Osteocyte (in vitro differentiated cells): ENCODE measurements at places on chromosomes 11 and 22. TPM values are rescaled to one million over a fixed set of nuclear protein-coding genes. Genes with fewer than 3 reads are reported as not detected.
A peak's percentile ranks its signal among the peaks of the same experiment; 100 is the strongest.

- no peak for DNase-seq
These were observed 1676.0 kb upstream of the RAG2 start for GRCh38 chr11:38274031-38274430.

The PTPMT1 gene
- total RNA-seq: 49.3 and 50.3 TPM in 2 replicates

- no peak for DNase-seq
These were observed 45.3 kb downstream of the PPARA start for GRCh38 chr22:46195487-46196165.

- no peak for DNase-seq
These were observed 74.1 kb upstream of the CEP126 start for GRCh38 chr11:101840704-101841103.

DNA sequence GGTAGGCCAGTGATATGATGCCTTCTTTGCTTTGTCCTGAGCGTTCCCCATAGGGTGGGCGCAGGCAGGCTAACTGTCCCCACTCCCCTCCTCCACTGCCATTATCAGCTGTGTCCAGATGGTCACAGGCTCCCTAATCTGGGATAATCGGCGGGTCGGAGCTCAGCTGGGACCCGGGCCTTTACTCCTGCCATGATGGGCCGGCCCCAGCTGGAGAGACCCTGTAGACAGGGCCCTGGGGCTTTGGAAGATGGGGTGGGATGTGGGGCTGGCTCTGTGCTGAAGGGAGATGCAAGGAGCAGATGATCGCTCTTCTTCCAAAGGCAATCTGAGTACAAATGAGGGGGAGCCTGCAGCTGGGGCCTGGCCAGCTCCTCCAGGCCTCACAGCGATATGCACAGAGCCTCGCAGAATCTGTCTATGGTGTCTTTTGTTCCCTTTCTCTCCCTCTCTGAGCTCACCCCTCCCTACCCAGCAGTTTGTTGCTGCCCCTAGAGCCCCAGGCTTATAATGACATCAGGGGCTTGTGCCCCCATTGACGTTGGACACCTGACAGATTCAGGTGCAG is 11.9 kb downstream of the KLHL35 start:
- DNase-seq: no peak

DNA sequence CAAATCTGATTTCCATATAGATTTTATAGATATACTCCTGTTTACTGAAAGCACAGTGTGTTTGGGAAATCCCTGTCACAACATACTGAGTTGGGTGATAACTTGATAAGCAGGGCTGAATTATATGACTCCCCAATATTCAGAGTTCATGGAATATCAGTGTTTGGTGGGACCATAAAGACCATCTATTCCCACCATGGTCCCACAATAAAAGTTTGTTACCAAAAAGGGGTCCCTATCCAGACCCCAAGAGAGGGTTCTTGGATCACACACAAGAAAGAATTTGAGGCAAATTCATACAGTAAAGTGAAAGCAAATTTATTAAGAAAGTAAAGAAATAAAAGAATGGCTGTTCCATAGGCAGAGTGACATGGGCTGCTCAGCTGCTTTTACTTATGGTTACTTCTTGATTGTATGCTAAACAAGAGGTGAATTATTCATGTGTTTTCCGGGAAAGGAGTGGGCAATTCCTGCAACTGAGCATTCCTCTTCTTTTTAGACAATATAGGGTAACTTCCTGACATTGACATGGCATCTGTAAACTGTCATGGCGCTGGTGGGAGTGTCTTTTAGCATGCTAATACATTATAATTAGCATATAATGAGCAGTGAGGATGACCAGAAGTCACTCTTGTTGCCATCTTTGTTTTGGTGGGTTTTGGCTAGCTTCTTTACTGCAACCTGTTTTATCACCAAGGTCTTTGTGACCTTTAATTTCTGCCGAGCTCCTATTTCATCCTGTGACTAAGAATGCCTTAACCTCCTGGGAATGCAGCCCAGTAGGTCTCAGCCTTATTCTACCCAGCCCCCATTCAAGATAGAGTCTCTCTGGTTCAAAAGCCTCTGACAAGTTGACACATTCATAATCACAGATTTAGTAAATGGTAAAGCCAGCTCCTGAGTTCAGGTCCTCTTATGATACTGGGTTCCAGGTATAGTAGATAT is 240.6 kb upstream of the PDGFD start:
- no peak for DNase-seq

The GGTLC2 gene
- not detected in 2 replicates for total RNA-seq

DNA sequence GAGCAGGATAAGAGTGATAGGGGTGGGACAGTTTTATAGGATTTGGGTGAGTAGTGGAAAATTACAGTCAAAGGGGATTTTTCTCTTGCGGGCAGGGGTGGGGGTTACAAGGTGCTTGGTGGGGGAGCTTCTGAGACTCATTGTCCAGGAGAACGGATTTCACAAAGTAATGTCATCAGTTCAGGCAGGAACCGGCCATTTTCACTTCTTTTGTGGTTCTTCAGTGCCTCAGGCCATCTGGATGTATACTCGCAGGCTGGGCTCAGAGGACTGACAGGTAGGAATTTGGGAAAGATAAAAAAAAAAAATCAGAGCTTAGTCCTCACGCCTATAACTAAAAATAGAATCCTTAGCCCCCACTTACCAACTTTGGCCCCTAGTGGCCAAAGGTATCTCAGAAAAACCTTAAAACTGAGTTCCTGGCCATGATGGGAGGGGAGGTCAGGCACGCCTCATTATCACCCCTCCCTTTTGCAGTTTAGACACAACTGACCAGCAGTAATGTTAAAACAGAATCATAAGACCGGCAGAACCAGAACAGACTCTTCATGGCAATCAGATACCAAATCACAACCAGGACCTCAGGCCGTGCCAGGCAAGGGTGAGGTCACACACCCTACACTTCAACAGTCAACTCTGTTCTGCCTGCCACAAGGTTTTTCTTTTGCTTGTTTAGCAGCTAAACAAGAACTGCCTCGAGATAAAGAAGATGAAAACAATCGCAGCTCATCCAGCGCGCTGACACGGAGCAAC is 8.9 kb upstream of the APOBEC3G start:
- DNase-seq: no peak

DNA sequence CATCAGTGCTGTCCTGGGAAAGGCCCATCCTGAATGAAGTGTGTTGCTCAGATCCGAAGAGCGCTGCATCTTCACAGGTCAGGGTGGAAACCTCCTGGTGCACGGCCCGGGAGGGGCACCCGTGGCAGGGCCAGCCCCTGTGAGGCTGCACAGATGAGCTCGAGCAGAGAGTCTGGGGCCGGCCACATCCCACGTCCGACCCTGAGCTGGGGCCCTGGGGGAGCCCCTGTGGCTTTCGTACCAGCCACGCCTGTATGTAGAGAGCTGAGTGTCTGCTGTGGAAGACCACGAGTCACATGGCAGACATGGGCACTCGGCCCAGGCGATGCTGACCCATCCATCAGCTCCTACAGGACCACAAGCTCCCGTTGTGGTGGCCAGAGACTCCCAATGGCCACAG is 24.9 kb upstream of the SEPTIN5 start:
- no peak for DNase-seq

DNA sequence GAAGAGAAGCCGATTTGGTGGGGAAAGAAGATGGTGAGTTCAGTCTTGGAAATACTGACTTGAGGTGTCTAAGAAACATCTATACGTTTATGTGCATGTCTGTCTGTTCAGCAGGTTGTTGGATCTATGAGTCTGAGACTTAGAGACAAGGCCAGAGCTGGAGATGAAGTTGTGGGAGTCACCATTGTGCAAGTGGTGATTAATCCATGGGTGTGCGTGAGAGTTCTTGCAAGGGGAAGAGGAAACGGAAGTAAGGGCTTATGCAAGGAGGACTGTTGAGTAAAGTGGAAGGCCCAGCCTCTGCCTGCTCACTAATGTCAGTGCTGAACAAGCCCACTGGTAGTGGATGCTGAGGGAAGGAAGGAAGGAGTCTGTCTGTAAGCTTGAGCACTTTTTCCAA is 9.7 kb downstream of the TMEM45B start:
- no peak for DNase-seq

DNA sequence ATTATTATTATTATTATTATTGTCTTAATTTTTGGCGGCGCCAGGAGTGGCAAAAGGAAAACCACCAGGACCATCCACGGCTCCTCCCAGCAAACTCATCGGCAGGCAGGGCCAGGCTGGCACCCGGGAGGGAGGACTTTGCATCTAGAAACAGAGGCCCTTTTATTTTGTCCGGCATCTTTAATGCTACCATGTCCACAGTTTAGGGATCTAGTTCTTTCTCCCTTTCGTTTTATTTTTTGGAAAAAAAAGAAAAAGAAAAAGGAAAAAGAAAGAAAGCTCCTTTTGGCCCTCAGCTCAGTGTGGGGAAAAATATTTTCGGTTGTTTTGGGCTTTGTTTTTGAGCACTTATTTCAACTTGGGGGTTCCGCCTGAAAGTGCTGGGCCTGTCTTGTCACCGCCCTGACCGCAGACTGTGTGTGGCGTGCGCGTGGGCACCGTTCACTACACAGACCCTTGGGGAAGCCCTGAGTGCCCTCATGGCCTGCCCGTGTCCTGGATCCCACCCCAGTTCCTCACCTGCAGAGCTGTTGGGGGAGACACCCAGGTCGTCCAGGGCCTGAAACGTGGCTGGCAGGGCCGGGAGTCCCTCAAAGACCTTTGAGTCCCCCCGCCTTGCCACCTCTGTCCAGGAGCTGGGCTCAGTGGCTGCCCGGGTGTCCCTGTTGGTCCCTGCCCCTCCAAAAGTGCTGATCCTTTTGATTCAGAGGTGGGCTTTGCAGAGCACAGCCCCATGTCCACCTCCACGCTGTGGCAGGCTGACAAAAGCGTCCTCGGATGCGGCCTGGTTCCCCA is 69.1 kb upstream of the PPARA start:
- no peak for DNase-seq

- no peak for DNase-seq
These were observed 75.9 kb upstream of the ARFGAP3 start for GRCh38 chr22:42932857-42933484.

DNA sequence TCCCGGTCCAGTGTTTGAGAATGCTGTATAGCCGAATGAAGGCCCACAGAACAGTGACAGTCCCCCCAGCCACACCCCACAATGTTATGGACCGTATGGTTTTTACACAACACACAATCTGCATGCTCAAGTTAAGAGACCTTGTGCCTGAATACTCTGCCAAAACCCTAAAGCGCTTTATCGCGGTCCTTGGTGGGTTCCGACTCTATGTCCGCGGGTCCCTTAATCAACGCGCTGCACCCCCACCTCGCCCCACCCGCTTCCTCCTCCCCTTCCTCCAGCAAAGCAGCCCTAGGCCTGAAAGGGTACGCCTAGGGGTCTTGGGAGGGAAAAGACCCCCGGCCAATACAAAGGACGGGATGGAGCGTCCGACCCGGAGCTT is 442 bp downstream of the COPB1 start:
- DNase-seq: no peak

DNA sequence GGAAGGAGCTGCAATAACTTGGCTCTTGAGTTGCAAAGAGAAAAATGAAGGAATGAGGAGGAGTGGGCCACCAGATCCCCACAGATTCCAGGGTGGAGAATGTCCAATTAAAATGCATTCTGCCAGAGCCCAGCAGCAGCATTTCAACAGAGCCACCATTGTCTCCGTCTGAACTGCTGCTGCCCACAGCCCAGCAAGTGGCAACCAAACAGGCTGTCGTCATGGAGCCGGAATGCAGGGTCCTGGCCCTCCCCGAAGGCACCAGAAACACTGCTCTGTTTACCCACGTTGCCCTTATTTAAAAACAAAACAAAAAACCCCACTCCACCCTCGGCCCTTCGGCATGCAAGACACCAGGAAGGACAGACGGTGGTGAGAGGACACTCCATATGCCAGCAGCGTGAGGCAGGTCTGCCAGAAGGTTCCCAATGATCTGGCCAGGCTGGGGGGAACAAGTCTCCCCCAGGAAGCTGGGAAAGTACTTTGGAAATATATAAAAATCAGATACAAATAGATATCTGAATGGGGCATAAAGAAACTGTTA is 32.5 kb downstream of the PLEKHA7 start:
- DNase-seq: peak; percentile 95

DNA sequence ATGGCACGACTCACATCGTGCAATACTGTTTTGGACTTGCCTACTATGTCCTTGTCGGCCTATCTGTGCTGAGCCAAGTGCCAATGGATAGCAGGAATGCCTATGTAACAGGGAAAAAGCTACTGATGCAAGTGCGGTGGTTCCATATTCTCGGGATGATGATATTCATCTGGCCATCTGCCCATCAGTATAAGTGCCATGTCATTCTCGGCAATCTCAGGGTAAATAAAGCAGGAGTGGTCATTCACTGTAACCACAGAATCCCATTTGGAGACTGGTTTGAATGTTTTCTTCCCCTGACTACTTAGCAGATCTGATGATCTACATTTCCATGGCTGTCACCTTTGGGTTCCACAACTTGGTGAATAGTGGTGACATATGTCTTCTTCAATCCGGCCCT is 20.1 kb downstream of the OOSP3 start:
- no peak for DNase-seq

DNA sequence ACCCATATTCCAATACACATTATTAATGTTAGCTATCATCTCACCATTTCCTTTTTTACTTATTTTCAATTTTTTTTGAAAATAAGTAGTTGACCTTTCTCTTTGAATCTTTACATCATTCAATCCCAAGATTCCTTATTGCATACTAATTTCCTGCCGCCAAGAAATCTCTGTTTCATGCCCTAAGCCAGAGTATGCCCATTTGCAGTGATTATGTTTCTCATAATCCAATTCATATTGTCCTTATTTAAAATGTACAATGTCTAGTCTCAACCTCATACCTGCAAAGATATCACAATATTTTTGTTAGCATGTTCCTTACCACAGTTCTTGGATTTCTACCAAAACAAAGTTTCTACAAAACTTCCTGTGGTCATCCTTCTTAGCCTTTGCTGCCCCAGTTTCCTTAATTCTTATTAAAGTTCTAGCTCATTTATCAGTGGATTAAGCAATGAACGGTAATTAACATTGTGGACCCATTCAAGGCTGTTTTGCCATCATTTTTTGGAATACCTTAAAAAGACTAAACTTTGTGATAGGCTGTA is 75.3 kb downstream of the CD44 start:
- DNase-seq: no peak

DNA sequence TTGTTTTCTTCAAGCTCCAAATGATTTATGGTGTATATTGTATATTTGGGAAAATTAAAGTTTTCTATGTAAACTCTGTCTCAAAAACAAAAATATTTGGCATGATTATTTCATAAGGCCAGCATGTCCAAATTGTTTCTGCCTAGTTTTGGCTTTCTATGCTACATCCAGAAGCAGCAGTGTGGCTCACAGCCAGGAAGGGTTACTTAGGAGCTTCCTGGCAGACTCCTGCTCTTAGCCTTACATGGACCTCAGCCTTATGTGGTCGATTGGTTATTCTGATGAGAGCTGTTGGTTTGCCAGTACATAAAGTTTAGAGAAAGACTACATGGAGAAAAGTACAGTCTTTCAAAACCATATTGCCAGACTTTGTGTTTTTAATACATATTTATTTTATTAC is 297.7 kb upstream of the FAT3 start:
- no peak for DNase-seq

GRCh38 chr11:107014871-107015270 is 3.4 kb downstream of the GUCY1A2 start:
- no peak for DNase-seq

The TREH gene
- total RNA-seq: not detected in 2 replicates

- DNase-seq: no peak
These were observed 54.9 kb downstream of the TRIM44 start for GRCh38 chr11:35717520-35717919.
